ENCODE measurements at places on chromosomes 5 and 9.

- DNase-seq = no peak
Observed at GRCh38 chr9:34663303-34663605, 797 bp upstream of the CCL27 start.

DNA sequence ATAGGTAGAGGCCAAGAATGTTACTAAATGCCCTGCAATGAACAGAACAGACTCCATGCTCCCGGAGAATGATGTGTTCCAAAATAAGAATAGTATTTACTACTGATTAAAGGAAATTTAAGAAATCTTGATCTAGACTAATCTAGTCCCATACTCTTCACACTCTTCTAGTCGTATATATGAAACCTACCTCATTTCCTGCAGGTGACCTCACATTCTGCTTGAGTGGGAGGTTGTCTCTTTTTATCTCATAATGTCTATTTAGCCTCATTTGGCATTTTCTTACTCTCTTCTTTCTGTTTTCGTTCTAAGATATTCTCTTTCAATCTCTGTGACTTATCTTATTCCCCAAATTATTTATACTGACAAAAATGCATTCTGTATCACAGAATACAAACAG is 9.2 kb upstream of the SHOC1 start:
- no peak for DNase-seq

DNA sequence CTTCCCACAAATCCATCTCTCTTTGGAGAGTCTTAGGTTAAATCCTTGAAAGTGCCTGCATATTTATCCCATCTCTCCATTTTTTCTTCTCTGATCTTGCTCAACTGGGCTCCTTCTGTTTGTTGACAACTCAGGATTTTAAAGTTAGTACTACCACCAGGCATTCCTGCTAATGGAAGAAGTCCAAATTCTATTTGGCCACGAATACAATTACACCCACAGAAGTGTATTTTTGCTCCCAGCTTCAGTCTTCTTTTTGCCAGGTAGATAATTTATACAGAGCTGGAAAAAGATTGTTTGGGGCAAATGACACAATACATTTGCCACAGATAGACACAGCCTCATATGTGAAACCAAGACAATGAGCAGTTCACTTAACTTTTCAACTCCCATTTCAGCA is 74.8 kb downstream of the CETN3 start:
- no peak for DNase-seq

- no peak for DNase-seq
Observed at GRCh38 chr5:78508186-78508765, 140.3 kb downstream of the LHFPL2 start.

DNA sequence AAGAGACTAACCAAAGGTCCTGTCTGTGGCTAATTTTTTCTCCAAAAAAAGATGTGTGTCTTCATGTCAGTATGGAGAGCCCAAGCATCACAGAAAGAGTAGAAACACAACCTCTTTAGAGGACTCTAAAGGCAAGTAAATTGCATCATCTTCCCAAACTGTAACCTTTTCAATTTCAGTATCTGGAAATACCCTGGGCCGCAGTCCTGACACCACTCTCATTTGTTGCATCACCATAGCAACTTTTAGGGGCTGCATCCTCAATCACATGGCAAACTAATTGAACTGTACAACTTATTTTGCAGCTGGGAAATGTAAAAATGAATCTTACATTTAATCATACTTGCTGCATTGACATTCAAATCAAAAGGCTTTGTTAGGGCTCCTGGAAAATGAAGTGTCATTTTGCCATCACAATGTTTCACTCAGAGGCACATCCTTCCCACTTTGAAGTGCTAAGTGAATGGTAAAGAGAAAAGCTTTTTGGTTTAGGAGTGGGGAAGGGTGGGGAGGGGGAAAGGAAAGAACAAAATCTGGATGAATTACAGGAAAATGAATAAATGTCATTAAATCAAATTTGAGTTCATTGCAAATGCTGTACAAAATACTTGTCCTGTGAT is 60.6 kb upstream of the GRIA1 start:
- no peak for DNase-seq

- no peak for DNase-seq
Observed at GRCh38 chr5:115321309-115321708, 24.9 kb upstream of the CCDC112 start.

GRCh38 chr5:11324521-11325289 is 563.7 kb upstream of the DAP start:
- no peak for DNase-seq

- DNase-seq = no peak
Observed at GRCh38 chr9:100408546-100409175, 18.3 kb upstream of the MSANTD3 start.

DNA sequence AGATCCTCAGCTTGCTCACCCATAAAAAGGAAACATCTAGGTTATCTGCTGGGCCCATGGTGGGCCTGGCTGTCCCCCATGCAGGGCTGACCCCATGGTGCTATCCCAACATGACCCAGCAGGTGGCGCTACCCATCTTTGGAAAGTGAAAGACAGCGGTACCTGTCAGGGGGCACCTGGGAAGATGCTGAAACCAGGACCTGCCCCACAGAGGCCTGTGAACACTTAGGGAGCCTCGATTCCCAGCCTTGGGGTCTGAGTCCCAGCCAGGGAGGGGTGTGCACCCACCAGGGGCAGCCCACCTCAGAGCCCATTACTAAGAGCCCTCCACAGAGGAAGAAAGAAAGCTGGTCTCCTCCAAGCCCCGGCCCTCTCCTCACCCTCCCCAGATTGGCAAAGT is 46.6 kb upstream of the IPPK start:
- DNase-seq = peak; percentile 40

GRCh38 chr9:5510360-5510931 is at the start of gene PDCD1LG2:
TSS of gene PDCD1LG2 (plus strand) at chr9:5510531. CDS start at chr9:5522547, 12,016 bp downstream.
- no peak for DNase-seq

DNA sequence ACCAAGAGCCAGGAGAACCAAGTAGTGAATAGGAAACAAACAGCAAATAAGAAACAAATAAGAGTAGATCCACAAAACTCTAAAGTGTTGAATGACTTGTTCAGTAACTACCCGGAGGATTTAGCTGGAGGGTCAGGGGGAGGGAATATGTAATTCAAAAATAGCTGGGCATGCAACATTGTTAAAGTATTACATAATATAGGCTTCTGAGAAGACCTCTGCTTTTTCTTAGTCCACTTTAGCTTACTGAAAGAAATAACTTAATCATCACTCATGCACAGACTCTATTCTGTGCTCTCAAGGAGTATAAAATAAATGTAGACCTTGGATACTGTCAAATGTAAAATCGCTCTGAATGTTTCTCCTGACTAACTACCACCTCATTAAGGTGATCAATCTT is 183.2 kb upstream of the POU5F2 start:
- no peak for DNase-seq

DNA sequence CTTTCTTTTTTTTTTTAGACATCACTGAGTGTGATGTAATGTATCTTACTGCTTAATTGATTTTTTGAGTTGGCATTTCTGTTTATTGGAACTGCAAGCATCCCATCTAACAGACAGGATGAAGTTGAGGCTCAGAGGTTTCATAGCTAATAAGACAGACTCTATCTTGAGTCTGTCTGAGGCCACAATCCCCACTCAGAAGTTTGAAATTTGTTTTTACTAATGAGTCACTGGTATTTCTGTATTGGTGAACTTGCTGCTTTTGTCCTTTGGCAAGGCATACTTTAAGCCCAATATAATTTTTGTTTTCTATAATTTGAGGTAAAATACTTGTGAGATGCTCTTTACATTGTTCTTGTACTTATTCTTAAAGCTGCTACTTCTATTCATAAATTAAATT is 491.2 kb downstream of the PSAT1 start:
- no peak for DNase-seq

DNA sequence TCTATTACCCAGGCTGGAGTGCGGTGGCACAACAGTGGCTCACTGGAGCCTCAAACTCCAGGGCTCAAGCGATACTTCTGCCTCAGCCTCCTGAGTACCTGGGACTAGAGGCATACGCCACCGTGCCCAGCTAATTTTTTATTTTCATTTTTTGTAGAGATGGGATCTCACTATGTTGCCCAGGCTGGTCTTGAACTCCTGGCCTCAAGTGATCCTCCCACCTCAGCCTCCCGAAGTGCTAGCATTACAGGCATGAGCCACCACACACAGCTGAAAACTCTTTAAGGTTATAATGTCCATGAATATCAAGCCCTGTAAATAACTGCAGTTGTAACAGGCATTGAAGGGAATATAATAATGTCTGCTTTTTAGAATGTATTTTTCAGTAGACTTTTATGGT is 271.2 kb downstream of the AOPEP start:
- DNase-seq = no peak

DNA sequence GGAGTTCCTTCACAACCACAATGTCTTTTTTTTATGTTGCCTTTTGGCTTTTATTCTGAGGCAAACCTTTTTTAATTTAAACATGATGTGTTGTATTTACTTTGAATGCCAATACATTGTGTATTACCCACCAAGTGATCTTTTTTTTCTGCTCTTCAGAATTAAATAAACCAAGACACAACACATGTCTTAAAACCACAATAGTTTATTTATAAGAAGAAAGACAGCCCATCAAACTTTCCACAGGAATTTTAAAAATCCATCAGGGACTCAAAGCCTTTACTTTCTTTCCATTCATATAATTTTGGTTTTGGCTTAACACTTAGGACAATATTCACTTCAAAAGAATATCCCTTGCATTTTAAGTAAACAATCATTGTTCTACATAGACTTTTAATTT is 321.8 kb upstream of the MEF2C start:
- DNase-seq = no peak

DNA sequence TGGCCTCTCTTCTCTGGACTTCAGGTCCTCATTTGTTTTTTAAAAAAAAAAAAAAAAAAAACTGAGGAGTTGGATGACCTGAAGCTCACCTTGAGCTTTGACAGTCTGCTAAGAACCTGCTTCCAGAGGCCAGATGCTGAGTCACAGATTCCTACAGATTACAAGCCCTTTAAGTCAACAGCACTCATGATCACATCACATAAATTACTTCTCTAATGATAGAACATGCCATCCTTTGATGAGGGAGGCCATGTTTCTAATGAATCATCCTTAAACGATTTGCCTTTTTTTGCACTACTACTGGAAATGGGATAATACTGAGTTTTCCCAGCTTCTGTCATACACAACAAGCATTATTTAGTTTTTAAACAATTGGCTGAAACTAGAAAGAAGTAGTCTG is 34.2 kb upstream of the MYOT start:
- no peak for DNase-seq

DNA sequence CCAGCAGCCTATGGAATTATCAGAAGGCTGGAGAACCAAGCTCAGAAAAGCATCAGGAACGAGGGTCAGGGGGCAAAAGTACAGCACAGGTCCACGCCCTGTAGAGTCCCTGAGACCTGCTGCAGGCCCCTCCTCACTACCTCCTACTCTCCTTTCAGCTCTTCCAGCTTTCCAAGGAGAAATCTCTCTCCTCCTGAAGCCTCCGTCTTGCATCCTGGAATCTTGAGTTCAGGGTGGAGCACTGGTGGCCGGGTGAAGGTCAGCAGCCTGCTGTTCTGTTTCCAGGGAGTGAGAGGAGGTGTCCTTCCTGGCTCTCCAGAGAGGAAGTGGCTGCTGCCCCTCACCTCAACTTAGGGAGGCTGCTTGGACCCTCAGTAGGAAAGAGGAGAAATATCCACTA is 342.3 kb downstream of the ZSWIM6 start:
- no peak for DNase-seq

GRCh38 chr5:12522116-12522515 is 617.9 kb upstream of the CTNND2 start:
- no peak for DNase-seq

GRCh38 chr9:125999504-125999881 is 252.3 kb downstream of the PBX3 start:
- DNase-seq = no peak

- DNase-seq = no peak
Observed at GRCh38 chr9:131024978-131025868, 16.2 kb downstream of the LAMC3 start.

DNA sequence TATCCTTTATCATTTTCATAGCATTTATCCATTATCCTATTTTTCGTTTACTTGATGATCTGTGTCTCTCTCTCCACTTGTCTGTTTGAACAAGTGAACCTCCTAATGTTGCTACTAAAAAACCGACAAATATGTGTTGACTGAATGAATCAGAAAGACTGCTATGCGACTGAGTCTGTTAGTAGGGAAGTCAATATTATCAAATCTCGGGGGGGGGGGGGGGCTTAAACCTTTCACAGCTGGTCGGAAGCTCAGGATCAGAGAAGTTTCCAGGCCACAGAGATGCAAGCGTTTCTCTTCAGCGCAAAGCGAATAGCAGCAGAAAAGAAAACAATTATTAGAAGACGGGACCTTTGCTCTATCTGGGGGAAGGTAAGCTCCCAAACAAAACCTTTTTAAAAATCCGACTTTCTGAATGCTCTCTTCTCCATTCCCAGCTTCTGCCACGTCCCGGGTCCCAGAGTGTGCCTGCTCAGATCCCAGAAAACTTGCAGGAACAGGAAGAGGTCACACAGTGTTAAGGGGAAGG is 412 bp downstream of the RIOK2 start:
- DNase-seq = no peak

- no peak for DNase-seq
Observed at GRCh38 chr5:14813747-14814146, 57.8 kb downstream of the ANKH start.

DNA sequence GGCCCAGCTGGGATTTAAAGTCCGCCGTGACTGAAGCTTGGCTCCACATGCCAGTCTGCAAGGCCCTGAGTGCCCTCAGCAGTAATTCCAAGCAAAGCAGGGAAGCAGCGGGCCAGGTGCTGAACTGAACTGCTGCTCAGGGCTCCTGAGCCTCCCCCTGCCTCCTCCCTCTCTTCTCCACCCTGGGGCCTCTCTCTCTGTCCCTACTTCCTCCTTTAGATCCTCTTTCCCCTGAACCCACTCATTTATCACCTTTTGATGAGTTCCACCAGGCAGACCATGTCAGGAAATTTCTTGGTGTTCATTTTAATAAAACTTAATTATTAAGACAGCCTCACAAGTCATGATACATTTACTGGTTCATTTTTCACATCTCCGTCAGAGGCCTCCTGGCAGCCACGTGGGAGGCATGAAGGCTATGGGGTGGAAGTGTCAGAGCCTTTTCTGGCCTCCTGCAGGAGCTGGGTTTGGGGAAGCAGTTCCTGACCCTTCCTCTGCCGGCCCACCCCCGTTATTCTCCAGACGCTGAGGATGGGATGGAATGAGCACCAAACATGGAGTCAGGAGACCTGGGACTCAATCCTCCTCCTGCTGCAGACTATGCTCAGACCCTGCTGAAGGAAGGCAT is 32.2 kb upstream of the KCNIP1 start:
- no peak for DNase-seq

DNA sequence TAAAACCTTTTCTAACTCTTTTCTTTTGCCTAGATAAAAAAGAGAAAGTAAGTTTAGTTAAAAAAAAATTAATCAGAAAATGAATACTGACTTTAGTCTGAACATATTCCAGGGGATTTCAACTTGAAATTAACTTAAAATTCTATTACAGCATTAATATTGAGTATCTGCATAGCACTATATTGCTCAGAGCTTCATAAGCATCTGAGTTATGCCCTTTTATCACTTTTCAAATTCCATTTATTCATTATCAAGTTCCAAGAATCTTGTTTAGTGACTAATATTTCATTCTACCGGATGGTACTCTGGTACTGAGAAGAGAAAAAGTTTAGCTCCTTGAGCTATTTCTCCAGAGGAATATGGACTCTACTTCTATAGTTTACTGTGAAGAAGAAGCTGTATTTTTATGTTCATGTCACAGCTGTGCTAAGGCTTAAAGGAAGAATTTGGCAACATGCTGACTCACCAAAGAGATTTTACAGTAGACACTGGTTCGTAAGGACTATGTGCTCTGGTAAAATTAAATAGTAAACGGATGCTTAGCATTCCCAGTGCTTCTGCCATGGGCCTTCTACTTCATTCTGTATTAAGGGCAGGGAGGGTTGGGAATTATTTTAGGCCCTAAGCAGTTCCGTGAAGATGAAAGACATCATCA is 285.2 kb upstream of the SEMA6A start:
- no peak for DNase-seq

All from T-helper 22 cell (primary cell).